ENCODE measurements at places on chromosomes 5 and 9.

DNA sequence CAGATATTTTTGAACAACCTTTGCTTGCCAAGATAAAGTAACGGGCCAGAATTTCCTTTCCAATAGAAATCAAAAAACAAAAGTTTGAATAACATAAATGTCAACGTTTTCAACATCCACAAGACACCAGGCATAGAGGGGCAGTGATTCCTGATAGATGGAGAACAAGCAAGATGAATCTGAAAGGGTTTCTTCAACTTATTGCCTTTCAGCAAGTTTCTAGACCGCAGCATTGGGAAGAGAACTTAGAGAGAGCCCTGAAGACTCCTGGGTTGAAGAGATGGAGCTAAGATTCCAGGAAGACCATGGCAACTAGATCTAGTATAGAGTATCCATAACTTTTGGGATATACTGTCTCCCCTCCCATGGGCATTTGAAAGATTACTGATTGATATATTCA is 751.4 kb upstream of the CTNND2 start:
- no peak for DNase-seq

- no peak for DNase-seq
These were observed 157.5 kb downstream of the COMMD10 start for GRCh38 chr5:116242343-116242742.

- DNase-seq, result no peak
These were observed 234.7 kb downstream of the HTR1A start for GRCh38 chr5:63727583-63727982.

GRCh38 chr5:128241051-128241695 is 157.6 kb downstream of the SLC12A2 start:
- no peak for DNase-seq

GRCh38 chr5:18393565-18394442 is 759.5 kb downstream of the TAF11L14 start:
- DNase-seq, result no peak

DNA sequence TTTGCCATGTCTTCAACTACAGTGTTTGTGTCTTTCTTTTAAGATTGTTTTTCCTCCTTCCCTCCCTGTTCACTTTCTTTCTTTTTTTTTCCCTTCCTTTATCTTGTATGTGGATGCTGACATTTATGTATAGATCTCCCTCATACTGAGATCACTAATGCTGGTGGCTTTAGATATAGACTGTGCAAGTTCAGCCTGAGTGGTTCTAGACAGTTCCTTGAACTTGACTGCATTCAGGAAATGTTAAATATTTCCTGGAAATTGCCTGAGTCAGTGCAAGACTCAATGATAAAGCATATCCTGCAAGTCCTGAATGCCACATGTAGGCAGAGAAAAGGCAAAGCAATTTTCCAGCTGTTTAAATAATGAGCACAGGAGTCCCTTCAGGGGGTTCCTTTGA is 182.5 kb upstream of the NR3C1 start:
- DNase-seq, result no peak

DNA sequence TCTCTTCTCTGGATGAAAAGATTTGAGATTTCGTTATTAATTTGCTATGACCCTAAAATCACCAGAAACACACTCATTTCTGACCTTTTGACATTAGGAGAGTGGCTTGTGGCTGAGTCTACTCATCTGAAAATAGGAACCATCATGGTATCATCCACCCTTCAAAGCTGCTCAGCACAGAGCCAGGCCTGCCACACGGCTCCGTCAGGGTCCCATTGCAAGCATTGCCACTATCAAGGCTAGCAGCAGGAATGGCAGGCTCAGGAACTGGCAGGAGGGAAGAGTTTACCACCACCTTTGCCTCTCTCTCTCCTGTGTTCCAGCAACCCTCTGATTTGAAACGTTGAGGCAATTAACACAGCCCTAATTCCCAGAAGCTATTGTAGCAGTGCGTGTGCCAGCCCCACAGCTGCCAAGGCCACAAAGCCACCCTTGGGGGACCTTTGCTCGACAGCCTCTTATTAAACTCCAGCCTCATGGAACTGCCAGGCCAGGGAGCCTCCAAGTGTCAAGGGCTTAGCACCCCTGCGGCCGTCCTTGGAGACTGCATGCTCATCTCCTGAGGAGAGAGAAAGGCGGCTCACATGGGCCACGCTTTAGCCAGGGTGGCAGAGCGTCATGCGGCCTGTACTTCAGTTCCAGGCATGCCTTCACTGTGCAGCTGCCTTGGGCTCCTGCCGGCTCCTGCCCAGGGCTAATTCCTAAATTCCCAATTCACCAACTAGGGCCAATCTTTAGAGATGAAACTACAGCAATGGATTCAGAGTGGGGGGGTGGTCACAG is 145.9 kb downstream of the ROR2 start:
- no peak for DNase-seq

DNA sequence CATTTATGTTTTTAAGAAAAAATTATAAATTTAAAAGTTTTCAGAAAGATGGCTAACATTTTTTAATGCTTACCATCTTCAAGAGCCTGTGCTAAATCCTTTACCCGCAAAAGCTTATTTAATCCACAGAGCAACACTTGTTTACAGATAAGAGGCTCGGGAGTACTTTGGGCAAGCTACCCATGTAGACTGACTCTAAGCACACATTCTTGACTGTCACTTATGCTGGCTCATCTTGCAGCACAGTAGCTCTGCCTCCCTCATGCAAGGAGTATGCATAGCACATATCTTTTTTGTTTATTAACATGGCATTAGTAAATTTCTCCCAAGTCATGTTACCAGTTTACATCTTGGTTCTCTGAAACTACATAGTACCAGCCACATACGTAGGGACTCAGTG is 14.7 kb downstream of the SH3RF2 start:
- no peak for DNase-seq

- DNase-seq, result no peak
These were observed 199.7 kb downstream of the GLIS3 start for GRCh38 chr9:4099976-4100735.

DNA sequence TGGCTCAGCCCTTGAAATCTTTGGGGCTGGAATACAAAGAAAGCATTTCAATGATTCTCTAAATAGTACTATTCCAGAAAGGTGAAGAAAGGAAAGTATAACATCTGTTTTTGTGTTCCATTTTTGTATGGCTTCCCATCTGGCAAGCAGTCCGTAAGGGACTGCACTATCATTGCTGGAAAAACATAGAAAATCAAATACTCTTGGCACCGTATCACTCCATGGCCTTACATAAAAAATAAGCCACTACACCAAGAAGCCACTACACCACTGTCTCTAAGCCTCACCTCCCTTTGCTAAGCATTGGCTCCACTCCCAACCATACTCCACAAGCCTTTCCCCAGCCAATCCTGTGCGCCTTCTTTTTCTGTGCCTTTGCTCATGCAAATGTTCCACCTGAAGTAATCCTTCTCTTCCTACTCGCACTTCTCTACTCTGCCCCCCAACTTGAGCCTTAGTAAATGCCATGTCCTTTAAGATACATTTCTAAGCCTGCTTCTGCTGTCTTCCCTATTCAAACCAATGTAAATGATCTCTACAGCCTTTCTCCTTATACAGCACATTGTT is 454.6 kb upstream of the TUSC1 start:
- no peak for DNase-seq

- DNase-seq, result no peak
These were observed 5.8 kb downstream of the SPATA31E1 start for GRCh38 chr9:87888501-87888900.

DNA sequence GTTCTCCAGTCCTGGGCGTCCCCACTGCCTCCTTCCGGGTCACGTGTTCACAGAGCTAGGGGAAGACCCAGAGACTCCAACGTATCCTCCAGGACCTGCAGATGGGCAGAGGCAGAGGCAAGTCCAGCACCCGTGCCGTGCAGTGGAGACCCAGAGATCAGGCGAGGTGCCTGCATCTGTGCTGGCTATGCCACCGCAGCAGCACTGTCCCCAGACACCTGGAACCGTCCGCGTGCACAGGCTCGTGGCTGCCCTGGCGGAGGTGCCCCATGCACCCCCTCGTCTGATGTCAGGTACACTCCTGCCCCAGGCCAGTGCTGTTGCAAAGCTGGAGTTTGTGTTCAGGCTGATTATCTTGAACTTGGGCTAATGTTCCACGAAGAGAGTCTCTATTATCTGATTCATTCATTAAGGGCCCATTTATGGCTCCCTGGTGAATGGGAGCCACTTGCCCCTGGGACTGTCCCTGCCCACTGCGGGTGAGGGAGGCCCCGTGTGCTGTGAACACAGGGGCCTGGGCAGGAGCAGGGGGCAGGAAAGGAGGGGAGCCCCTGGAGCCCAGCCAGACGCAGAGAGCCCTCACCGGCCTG is 13.7 kb downstream of the IRX4 start:
- no peak for DNase-seq

- DNase-seq, result no peak
These were observed 11.4 kb downstream of the OTULIN start for GRCh38 chr5:14675865-14676300.

GRCh38 chr5:135008981-135009735 is 24.9 kb downstream of the PITX1 start:
- peak; percentile 28 for DNase-seq

DNA sequence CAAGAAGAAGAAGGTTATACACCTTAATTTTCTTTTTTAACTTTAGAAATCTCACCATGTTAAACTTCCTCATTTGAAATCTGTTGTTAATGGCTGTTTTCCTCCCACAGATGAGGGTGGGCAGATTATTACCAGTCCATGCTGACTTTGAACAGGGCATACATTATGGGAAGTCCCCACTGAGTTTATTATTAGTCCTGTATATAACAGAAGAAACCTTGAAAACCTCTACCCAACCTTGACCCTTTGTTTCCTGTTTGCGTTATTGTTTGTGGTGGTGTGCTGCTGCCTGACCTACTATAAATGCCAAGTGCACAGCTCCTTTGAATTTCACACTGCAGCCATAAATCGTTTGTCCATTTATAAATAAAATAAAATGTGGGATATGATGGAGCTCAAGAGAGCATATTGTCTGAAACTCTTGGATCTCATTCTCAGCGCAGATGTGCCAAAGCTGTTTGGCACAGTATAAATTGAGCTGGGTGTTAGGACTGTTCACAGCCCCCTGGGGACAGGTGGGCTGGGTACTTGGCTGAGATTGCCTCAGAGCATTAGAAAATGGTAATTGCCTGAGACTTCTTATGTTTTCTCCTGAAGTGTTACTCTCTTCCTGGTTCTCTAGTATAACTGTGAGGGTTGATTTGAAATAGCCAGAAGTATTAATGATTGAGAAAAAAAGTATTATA is 139.6 kb downstream of the SPATA31D1 start:
- no peak for DNase-seq

Measured in breast epithelium (tissue), 4 donors.